ENCODE measurements at places on chromosomes 3 and 15. TPM values are rescaled to one million over a fixed set of nuclear protein-coding genes. Genes with fewer than 3 reads are reported as not detected.

GOLGA6D gene
- total RNA-seq: 1.1 TPM

GRCh38 chr3:22495241-22495640 is 707.9 kb upstream of the UBE2E2 start:
- DNase-seq: peak; percentile 1

CMTM8 gene
- 1.7 TPM for total RNA-seq

PRTG gene
- total RNA-seq: 2.9 TPM

IL16 gene
- not detected for total RNA-seq

- no peak for DNase-seq
Observed at GRCh38 chr3:4778119-4778518, 201.1 kb upstream of the BHLHE40 start.

DNA sequence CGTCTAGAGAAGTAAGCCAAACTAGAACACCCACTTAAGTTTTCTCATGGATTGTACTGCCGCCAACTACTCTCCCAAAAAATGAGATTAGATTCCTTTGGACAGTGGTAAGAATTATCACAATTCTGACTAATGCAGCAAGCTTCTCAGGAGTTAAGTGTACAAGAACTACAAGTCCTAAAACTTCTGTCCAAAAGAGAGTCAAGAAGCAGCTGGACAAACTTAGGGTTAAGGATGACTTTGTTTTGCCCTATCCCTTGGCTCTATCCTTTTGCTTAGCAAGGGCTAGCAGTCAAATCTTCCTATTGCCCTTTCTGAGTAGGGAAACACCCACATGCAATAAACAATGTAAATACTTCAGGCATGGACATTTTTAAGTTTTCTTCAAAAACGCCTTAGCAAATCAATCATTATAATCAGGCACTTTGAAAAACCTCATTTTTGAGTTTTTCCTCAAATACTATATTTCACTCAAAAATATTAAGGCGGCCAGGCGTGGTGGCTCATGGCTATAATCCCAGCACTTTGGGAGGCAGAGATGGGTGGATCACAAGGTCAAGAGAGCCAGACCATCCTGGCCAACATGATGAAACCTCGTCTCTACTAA is 19.5 kb downstream of the RAF1 start:
- DNase-seq: no peak

DNA sequence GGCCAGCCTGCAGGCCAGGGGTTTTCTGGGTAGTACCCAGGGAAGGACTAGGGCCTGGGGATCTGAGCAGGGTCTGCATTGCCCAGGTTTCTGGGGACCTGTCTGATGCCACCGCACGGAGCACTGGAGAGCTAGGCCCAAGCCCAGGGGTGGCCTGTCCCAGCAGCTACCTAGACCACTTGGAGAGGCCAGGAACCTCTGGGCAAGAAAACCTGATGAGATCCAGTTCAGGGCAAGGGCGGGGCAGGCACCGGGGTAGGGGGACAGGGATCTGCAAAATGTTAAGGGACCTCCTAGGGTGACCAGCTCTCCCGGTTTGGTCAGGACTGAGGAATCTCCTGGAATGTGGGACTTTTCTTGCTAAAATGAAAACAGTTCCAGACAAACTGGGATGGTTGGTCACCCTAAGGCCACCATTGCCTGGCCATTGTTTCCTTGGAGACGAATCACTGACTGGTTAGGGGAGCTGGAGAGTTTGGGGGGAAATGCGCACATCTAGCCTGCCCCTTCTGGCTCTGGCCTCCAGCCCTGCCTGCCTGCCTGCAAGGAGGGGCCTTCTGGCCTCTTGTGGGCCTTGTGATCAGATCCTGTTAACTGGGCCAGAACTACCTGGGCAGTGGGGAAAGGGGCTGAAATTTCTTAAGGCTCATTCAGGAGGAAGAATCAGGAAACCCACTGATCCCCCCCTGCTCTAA is 117.4 kb upstream of the TLE3 start:
- DNase-seq: peak; percentile 32

- peak; percentile 10 for DNase-seq
Observed at GRCh38 chr15:86526938-86527690, 447.4 kb downstream of the AGBL1 start.

DNA sequence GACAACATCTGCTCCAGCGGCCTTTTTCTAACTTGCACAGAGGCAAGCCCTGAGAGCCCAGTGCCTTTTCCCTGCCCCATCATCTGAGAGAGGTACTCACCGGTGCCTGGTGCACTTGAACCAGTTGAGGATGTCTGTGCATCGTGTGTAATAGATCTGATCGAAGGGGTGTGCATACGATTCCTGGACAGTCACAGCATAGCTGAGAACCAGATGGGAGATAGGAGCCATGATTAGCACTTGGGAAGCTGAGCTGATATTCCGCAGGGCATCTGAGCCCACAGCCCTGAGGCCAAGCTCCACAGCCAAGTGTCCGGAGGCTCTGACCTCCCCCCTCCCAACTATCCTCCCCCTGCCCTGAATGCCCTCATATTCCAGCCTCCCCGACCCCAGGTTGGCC is 129.8 kb downstream of the MEGF11 start:
- DNase-seq: no peak

GRCh38 chr15:64762546-64762945 is 12.8 kb downstream of the RBPMS2 start:
- no peak for DNase-seq

DNA sequence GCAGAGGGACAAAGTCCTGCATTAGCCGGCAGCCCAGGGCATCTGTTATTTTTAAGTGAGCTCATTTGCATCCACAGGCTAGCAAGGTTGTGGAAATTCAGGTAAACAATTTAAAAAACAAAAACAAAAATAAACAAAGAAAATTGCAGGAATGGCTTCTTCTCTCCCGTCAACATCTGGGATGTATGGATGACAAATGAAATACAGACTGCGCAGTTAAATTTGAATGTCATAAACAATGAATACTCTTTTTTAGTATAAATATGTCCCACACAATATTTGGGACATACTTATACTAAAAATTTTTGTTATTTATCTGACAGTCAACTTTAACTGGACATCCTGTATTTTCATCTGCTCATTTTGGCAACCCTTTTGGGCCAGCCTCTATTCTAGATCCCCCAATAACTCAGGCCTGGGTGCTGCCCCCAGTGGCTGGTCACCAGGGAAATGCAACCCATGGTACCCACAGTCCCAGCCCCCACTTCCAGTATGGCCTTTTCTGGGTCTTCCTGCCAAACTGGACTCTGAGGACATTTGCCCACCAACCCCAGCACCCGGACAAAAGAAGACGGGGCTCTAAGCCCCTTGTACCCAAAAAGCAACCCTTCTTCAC is 12.7 kb downstream of the GRM2 start:
- peak; percentile 61 for DNase-seq

AMT gene
- 48.1 TPM for total RNA-seq

GRCh38 chr15:75149867-75150709 is 51.6 kb upstream of the C15orf39 start:
- DNase-seq: no peak

DNA sequence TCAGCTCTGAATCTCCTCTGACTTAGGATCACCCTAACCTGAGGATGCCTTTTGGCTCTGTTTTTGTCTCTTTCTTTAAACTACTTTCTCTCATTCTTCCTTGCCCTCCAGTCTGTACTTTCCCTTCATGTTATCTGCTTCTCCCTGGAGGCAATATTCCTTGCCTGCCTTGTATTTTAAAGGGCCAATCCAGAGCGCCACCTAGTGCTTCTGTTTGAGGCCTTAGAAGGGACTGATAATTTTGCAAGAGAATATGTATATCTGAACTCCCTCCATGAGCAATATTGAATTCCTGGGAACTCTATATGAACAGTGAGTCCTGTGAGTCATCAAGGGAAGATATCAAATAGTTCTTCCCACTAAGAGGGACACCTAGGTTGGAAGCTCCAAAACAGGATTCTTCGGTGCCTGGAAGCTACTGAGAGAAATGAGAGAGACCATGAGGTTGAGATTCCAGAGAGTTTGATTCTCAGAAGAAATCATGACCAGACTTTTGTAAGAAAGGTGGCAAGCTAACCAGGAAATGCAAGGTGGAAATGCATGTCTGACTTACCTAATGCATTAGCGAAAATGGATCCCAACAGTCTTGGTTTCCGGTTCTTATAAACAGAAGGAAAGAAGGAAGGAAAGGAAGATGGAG is 203.8 kb upstream of the CD96 start:
- peak; percentile 58 for DNase-seq

- no peak for DNase-seq
Observed at GRCh38 chr3:189982321-189982945, 138.3 kb downstream of the P3H2 start.

TMEM40 gene
- not detected for total RNA-seq

DNASE1L3 gene
- not detected for total RNA-seq

All from H7 (cell line).